ENCODE measurements at places on chromosomes 12 and 14.

DNA sequence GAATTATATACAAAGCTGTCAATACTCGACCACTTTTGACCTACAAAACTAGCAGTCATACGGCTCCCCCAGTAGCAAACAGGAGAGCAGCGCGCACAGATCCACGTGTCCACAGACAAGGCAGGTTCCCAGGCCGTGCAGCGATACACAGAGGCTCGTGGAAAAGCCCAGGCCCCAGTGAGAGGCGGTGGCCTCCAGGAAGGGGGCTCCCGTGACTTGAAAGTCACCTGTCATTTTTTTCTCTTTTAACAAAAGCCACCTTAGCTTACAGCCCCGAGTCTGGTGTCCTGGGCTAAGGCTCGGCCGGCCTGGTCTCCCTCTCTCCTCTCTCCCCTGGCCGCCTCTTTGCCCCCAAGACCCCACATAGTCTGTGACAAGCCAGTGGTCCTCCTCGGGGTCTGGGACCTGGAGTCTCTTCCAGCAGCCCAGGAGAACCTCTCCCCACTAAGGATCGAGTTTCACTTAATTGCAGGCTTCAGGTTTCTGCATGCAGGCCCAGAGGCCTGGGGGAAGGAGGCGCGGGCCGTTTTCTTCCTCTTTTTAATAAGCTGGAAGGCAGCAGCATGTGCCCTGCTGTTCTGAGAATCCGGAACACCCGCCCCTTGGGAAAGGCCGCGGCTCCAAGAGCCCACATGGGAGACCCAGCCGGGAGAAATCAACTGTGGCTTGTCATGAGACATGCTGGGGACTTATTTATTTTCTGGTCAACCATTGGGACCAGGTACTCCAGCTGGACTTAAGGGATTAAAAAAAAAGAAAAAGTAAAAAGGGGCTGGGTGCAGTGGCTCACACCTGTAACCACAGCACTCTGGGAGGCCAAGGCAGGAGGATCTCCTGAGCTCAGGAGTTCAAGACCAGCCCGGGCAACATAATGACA is 15.9 kb downstream of the NCOR2 start:
- peak; percentile 41 for ATAC-seq

DNA sequence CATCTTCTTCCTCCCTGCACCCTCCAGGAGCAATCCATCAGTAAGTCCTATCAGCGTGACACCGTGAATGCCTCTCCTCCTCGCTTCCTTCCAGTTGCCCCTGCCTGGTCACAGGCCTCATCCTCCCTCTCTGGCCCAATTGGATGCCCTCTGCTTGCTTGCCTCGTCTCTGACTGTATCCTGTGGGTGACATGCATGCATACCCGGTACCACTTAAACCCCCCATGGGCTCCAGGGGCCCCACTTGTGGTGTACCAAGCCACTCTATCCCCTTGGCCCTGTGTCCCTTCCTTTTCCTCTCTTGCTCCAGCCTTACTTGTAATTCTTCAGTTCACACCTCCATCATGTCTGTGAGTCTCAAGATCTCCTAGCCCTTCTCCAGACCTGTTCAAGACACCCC is 106.0 kb upstream of the RTL1 start:
- ATAC-seq = no peak

- no peak for ATAC-seq
These were observed 370.4 kb upstream of the TMPO start for GRCh38 chr12:98144953-98145352.

- no peak for ATAC-seq
These were observed 10.3 kb upstream of the OAS3 start for GRCh38 chr12:112927925-112928324.

DNA sequence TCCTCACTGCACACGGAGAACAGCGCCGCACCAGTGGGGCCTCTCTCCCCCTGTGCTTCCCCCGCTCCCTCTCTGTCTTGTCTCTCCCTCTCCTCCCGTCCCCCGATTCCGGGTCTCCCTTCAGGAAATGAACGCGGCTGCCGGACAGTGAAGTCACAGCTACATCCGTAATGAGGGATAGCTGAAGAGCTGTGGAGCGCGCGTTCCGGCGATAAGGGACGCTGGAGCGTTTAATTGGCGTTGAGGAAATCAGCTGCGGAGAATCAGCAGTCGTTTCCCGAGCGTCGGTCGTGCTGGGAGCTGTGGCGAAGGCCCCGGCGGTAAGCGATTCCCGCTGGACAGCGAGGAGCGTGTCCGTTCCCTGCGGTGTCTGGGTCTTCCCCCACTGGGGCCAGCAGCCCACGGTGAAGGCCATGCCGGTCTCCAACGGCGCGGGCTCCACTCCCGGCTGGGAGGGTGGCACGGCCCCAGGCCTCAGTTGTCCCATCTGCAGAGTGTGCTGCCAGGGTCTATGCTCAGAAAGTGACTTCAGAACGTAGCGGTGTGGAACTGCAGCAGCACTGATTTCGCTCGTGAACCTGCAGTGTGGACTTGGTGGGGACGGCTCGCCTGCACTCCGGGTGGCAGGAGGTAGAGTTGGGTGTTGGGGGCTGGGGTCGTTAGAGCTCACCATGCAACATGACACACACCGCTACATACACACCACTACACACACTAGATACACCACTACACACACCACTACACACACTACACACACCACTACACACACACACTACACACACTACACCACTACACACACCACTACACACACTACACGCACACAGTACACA is 10.9 kb downstream of the NOC4L start:
- ATAC-seq = no peak

- no peak for ATAC-seq
These were observed 189.3 kb downstream of the KCNA5 start for GRCh38 chr12:5232826-5233500.

GRCh38 chr12:20280515-20280914 is 87.8 kb upstream of the PDE3A start:
- ATAC-seq = no peak

DNA sequence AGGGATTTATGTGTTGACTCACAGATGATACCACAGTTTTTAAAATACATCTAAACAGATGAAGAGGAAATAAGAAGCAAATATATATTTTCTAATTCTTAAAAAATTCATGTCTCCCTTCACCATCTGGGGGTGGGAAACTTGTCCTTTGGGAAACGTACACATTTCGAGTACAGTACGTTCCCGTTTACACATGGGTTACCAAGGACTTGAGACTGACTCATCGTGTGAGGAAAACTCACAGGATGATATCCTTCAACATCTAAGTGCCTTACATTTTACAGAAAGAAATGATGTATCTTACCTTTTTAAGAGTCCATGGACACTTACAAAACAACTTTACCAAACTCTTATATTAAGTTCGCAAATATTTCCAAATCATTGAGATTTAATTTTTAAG is 16.0 kb upstream of the FBLN5 start:
- no peak for ATAC-seq

DNA sequence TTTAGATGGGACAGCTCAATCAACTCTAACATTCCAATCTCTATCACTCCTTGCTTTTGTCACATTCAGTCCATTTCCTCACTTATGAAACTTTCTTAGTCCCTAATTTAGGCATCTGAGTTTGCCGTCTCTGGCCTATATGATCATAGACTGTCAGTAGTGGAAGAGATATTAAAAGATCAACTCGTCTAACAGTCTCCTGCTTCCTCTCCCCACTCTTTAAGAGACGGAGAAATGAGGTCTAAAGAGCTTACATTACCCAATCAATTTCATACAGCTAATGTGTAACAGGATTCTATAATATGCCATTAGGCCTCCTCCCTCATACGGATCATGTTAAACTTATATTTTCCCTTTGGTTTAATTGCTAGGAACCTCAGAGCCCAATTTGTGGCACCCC is 6.5 kb upstream of the ATP23 start:
- ATAC-seq = no peak

- ATAC-seq = no peak
These were observed 11.5 kb upstream of the PARP11 start for GRCh38 chr12:3884671-3885070.

DNA sequence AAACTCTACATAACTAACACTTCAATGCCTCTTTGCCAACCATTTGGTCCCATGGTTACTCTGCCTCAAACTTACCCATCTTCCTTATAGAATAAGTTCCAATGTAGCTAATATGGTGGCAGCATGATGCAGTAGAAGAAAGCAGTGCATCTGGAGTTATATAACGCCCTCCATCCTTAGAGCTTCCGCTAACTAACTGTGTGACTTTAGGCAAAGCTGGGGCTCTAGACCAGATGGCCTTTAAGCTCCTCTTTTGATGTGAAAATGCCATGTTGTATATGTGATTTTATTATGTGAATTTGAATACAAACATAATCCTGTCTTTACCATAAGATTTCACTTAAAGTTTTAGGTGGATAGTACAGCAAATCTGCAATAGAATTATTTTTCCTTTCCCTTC is 6.1 kb downstream of the ABCD2 start:
- no peak for ATAC-seq

DNA sequence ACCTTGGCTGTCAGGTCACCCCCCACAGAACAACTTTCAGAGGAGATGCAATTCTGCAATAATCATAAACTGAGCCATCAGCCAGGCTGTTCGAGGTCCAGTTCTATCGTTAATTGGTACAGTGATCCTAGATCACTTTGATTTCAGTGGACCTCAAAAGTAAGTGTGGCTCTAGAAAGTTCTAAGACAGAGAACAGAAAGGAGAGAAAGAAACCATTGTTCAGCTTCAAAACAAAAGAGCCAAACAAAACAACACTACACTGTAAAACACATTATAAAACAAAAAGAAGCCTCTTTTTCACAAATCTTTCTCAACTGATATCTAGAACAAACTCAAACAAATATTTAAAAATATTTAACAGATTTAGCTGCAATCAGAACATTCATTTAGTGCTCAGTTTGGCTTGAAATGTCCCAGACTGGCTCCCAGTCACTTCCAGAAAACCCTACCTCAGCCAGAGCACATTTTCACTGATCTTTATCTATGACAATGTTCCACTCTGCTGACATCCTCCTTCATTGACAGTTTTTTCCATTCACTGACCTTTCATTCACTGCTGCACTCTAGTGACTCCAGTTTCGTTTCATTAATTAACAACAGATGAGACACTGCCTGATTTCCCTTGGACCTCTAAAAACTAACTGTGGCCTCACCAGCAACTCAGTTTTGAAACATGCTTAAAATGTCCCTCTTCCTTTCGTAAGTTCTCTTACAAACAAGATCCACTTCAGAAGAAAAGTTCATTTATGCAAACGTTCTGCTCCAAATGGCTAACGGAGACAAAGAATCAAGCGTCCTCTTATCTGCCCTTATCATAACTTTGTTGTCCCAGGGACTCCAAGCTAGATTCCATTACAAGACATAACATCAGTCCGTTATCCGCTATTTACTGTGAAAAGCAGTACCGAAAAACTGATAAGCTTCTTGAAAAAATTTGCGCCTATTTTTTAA is 56.8 kb downstream of the DUSP16 start:
- ATAC-seq = peak; percentile 67

- peak; percentile 91 for ATAC-seq
These were observed 172.7 kb downstream of the ANO6 start for GRCh38 chr12:45388545-45388944.

DNA sequence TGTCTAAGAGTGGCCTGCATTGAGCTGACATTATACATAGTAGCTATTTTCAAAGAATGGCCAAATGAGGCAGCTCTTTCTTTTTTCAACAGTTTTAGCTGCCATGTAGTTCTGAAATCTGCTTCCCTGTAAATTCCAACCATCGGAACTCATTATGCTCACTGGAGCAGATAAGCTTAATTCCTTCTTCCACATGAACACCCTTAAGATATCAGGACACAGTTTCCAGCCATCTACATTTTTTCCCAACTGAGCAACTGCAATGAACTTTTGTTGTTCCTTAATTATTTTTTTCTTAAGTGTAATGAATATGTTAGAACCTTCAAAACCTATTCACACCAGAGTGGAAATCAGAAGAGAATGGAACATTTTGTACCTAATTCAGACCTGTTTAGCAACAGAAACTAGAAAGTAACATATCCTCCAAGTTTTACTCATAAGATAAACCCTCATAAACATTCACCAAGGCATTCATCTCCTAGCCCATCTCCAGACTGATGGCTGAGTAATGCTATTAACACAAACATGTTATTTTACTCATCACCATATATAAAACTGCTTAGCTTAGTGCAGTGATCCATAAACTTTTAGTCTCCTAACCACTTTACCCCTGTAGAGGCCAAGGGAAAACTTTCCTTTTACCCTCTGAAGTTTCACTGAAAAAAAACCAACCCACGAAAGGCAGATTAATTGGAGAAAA is 296.1 kb upstream of the SYT1 start:
- no peak for ATAC-seq

Measured in SK-N-SH treated with all-trans-retinoic acid at 6 μM for 48 hours (cell line).